ENCODE measurements at places on chromosomes 2 and 18.

- peak; percentile 51 for DNase-seq
These were observed 180.4 kb downstream of the MBD5 start for GRCh38 chr2:148201075-148202004.

GRCh38 chr2:240203788-240204270, 63.4 kb upstream of the OTOS start:
- no peak for DNase-seq

- no peak for DNase-seq
These were observed 67.1 kb downstream of the RAB31 start for GRCh38 chr18:9775178-9775577.

- DNase-seq = no peak
These were observed 26.2 kb downstream of the TTC21B start for GRCh38 chr2:165927353-165927752.

DNA sequence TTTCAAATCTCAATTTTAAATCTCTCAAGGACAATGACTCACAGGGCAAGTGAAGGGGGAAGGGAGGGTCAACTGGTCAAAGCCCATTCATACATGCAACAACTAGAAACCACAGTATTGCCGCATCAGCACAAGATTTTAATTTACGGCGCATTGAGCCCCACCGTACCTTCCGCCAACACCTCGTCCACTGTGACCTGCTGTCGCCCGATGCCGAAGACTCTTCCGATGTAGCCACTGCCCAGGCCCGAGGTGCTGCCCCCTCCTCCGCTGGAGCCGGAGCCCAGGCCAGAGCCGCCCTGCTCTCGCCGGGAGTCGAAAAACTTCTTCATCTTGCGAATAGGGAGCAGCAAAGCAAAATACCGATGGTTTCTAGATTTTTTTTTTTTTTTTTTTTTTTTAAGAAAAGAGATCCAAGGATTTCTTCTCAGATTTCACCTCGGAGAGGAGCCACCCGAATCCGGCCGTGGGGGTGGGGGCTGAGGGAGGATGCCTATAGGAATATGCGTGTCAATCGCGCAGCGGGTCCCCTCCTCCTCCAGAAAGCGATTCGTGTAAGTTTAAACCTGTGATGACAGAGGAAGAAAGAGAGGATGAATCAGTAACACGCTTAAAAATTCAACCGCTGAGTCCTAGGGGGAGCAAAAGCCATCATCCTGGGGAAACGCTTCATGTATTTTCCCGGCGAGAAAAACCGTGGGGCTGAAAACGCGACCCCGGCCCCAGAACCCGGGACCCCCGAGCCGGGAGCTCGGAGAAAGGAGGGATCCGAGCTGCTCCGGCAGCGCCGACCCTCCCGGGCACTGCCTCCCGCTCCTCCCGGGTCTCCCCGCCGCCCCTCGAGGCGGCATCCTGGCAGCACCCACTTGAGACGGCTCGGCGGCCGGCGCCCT, 584 bp downstream of the AAK1 start:
- DNase-seq = peak; percentile 60

GRCh38 chr2:182444806-182445205, 18.0 kb upstream of the PDE1A start:
- DNase-seq = no peak

DNA sequence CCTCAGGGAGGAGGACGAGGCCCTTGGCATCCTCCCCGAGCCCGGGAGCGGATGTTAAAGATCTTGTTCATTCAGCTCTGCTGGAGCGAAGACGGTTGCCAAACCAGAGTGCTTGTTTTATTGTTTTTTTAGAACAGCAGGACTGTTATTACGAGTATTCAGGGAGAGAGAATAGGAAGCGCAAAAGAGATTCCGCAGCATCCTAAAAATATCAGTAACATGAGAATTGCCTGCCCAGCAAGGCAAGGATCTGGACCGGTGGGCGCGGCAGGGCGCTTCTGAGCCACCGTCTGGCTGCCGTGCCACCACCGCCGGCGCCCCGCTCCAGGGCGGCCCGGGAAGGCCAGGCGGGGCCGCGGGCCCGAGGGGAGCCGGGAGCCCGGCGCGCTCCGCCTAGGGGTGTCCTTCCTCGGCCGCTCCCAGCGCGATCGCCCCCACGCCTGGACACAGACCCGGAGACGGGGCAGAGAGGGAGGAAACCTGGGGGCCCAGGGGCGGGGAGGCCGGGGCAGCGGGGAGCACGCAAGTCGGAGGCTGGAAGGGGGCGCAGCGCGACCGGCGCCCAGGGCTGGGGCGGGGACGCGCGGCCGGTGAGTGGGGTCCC, 843 bp downstream of the CYS1 start:
- DNase-seq = peak; percentile 40

DNA sequence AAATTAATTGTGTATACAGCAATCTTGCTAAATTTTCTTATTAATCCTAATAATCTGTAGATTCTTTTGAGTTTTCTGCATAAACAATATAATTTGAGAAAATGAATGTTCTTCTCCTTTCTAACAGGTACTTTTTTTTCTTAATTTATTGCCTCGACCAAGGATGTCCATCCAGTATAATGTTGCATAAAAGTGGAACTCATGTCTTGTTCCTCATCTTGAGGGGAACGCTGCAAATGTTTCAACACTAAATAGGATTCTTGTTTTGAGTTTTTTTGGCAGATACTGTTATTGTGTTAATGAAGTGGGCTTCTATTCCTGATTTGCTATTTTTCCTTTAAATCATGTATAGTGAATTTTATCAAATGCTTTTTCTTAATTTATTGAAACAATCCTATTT, 244.4 kb upstream of the REV1 start:
- no peak for DNase-seq

DNA sequence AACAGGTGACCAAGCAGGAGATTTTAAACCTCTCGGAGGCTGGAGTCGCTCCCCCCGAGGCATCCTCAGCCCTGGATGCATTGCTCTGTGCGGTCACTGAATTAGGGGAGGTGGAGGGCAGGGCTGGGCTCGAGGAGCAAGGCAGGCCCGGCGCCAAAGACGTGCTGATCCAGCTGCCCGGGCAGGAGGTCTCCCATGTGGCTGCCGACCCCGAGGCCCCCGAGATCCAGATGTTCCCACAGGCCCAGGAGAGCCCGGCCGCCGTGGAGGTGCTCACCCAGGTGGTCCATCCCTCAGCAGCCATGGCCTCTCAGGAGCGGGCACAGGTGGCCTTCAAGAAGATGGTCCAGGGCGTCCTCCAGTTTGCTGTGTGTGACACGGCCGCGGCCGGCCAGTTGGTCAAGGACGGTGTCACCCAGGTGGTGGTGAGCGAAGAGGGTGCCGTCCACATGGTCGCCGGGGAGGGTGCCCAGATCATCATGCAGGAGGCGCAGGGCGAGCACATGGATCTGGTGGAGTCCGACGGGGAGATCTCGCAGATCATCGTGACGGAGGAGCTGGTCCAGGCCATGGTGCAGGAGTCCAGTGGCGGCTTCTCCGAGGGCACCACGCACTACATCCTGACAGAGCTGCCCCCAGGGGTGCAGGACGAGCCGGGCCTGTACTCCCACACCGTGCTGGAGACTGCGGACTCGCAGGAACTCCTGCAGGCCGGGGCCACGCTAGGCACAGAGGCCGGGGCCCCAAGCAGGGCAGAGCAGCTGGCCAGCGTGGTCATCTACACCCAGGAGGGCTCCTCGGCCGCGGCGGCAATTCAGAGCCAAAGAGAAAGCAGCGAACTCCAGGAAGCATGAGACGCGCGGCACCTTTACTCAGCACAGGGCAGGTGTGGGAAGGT, 145.1 kb downstream of the PTGR3 start:
- no peak for DNase-seq

GRCh38 chr18:71707400-71707799, 836.7 kb downstream of the CBLN2 start:
- no peak for DNase-seq

DNA sequence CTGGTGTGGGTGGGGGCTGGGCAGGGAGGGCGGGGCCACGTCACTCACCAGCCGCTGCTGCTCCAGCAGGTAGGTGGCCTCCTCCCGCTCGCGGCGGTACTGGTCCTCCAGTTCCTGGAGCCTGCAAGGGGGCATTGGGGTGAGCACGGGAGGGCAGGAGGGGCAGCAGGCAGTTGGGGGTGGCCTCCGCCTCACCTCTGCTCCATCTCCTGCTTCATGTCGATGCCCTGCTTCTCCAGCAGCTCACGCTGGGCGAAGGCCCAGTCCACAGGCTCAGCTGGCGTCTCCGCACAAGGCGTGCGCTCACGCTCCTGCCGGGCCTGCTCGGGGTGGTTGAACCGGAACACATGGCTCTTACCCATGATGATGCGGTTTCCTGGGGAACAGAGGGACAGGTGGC, 57.0 kb downstream of the KIF1A start:
- DNase-seq = no peak

GRCh38 chr2:66173645-66174044, 261.3 kb upstream of the MEIS1 start:
- no peak for DNase-seq

DNA sequence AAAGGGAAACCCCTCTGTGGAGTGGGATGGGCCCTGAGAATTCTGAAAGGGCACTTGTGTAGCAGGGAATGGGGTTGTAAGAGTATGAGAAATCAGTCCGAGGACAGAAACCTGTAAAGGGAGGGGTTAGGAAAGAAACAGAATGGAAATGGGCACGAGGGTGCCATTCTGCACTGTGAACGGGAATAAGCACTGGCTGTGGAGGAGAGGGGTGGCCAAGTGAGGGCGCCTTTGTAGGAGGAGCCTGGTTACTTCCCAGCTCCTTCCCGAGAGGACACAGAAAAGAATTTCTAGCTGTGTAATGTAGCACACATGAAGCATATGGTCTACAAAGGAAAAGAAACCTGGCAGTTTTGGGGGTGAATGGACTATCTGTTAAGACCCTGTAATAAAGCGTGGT, 53.4 kb downstream of the POLR1A start:
- no peak for DNase-seq

DNA sequence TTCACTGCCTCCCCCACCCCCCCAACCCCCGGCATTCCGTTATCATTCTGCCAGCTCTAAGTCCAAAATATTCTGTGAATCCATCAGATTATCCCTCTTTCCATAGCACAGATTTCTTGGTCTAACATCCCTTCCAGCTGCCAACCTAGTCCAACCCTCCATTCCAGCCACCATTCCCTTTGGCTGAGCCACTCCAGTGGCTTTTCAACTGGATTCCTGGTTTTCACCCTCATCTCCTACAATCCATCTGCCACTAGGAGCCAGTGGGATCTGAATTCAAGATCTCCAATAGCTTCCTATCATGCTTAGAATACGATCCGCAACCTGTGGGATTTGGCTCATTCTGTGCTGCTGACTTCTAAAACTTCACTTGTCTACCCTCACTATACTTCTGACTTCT, 1.2 kb downstream of the DAW1 start:
- no peak for DNase-seq
